ENCODE measurements at places on chromosomes 13 and 19. TPM values are rescaled to one million over a fixed set of nuclear protein-coding genes. Genes with fewer than 3 reads are reported as not detected.
A peak's percentile ranks its signal among the peaks of the same experiment; 100 is the strongest.

DNA sequence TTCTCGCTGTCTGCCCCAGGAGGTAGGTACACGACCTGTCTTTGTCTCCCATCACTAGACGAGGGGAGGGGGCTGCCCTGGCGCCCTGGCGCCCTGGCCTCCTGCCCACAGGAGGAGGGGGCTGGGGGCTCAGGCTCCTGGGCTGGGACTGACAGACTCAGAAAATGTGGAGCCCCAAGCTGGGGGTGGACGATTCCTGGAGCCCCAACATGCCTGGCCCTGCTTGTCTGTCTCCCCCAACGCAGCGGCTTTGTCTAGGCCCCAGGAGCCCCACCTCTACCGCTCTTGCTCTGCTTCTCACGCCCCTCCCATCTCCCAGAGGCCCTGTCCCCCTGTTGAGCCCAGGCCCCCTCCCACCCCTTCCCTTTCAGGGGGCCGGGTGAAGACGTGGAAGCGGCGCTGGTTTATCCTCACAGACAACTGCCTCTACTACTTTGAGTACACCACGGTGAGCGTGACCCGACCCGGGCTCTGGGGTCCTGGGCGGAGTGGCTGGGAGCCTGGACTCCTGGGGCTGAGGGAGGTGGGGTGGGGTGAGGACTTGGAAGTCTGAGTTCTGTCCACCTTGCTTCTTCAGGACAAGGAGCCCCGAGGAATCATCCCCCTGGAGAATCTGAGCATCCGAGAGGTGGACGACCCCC lies 8.6 kb downstream of the CYTH2 start:
- no peak overlapping the region for H3K27ac ChIP-seq
- no peak for DNase-seq
- H3K36me3 ChIP-seq, result peaks cover 40% of the 10 kb centered on the region
- no peak overlapping the region for H3K4me3 ChIP-seq

- H3K27ac ChIP-seq, result no peak overlapping the region
- peaks cover 20% of the 10 kb centered on the region for H3K27me3 ChIP-seq
- H3K36me3 ChIP-seq, result no peaks in the 10 kb centered on the region
- peaks cover 54% of the 10 kb centered on the region for H3K4me1 ChIP-seq
Measured at GRCh38 chr19:29664753-29665214, 477 bp upstream of the PLEKHF1 start.

- no peak overlapping the region for H3K27ac ChIP-seq
- no peak overlapping the region for H3K4me3 ChIP-seq
- no peaks in the 10 kb centered on the region for H3K27me3 ChIP-seq
- no peaks in the 10 kb centered on the region for H3K36me3 ChIP-seq
Measured at GRCh38 chr19:7104747-7105447, 35.4 kb downstream of the ZNF557 start.

The SLC25A23 gene
- 16.5 TPM for total RNA-seq

GRCh38 chr13:111879719-111880118 lies 187.2 kb upstream of the SOX1 start:
- no peak overlapping the region for H3K27ac ChIP-seq
- no peaks in the 10 kb centered on the region for H3K4me1 ChIP-seq
- no peaks in the 10 kb centered on the region for H3K27me3 ChIP-seq
- no peak overlapping the region for H3K4me3 ChIP-seq
- H3K36me3 ChIP-seq, result no peaks in the 10 kb centered on the region
- no peak for DNase-seq

The ADM5 gene
- 1.1 TPM for total RNA-seq

GRCh38 chr13:25179011-25179410 lies 6.9 kb upstream of the AMER2 start:
- no peak for DNase-seq
- no peak overlapping the region for H3K4me3 ChIP-seq
- H3K36me3 ChIP-seq, result no peaks in the 10 kb centered on the region
- no peaks in the 10 kb centered on the region for H3K27me3 ChIP-seq

The GRIK5 gene
- total RNA-seq, result not detected

The TNFSF9 gene
- 1.0 TPM for total RNA-seq

GRCh38 chr19:3761382-3762129 lies at the start of gene APBA3:
TSS of gene APBA3 (minus strand) at chr19:3761692. CDS start at chr19:3760264, 1,428 bp downstream.
- no peaks in the 10 kb centered on the region for H3K27me3 ChIP-seq
- DNase-seq, result peak; percentile 86
- peaks cover 17% of the 10 kb centered on the region for H3K36me3 ChIP-seq
- peak within 1 kb of the TSS; percentile 95 for H3K27ac ChIP-seq

- no peaks in the 10 kb centered on the region for H3K27me3 ChIP-seq
- peak overlapping the region; percentile 81 for H3K27ac ChIP-seq
- H3K4me3 ChIP-seq, result peak overlapping the region; percentile 89
- peak; percentile 7 for DNase-seq
Measured at GRCh38 chr19:29211562-29212355, 1.2 kb downstream of the UQCRFS1 start.

DNA sequence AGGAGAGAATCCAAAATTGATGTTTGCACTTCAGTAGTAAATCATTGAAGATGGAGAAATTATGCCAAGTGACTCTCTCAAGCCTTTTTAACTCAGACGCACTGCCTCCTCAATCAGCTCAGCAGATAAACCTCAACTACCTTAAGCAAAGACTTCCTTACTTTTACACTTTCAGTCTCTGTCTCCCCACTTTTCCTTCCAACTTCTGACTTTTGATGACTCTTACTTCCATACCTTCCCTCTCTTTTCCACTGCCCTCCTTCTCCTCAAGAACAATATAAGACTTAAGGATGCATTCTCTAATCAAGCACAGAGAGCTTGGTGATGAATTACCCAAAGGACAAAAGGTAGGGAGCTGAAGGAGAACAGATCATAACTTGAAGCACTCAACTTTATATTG lies 4.8 kb upstream of the DACH1 start:
- H3K27ac ChIP-seq, result no peak overlapping the region
- DNase-seq, result no peak
- H3K4me3 ChIP-seq, result no peak overlapping the region
- no peaks in the 10 kb centered on the region for H3K36me3 ChIP-seq
- H3K4me1 ChIP-seq, result 0 out of 2 replicates have a peak, but pooled peaks cover 4% of the 10 kb centered on the region

DNA sequence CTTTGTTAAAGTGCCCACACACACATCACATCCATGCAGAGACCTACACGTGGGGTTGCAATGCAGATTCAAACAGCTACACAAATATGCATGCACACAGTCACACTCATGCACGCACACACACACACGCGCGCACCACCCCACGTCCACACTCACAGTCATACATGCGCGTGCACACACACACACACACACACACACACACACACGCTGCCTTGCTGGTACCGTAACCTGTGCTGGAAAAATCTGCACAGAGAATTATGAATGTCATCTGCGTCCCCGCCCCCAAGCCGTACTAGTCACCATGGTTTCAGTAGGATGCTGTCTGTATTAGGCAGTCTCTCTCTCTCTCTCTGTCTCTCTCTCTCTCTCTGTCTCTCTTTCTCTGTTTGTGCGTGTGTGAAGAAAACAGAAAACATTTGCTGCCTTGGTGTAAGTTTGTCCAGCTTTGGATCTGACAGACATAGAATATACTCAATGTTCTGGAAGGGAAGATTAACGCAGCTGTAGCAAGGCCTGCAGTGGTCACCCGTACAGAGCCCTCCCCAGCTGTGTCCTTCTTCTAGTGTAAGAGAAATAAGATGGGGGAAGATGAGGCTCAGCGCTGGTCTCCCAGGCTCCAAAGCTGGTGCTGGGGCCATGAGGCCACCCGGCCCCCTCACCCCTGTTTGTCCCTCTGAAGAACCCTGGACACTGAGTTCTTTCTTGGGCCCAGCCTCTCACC lies 26.4 kb upstream of the DPP9 start:
- no peak overlapping the region for H3K27ac ChIP-seq
- H3K4me1 ChIP-seq, result peaks cover 10% of the 10 kb centered on the region
- H3K27me3 ChIP-seq, result no peaks in the 10 kb centered on the region
- H3K36me3 ChIP-seq, result no peaks in the 10 kb centered on the region
- no peak for DNase-seq

GRCh38 chr13:66353664-66354063 lies 876.5 kb downstream of the PCDH9 start:
- H3K4me1 ChIP-seq, result no peaks in the 10 kb centered on the region
- H3K27ac ChIP-seq, result no peak overlapping the region
- DNase-seq, result no peak
- H3K27me3 ChIP-seq, result no peaks in the 10 kb centered on the region
- no peak overlapping the region for H3K4me3 ChIP-seq

The VSIG10L gene
- 1.8 TPM for total RNA-seq

The BABAM1 gene
- 70.0 TPM for total RNA-seq

GRCh38 chr19:7502552-7502951 lies 13.4 kb upstream of the ZNF358 start:
- DNase-seq, result no peak
- peaks cover 8% of the 10 kb centered on the region for H3K4me1 ChIP-seq
- no peak overlapping the region for H3K4me3 ChIP-seq
- H3K27me3 ChIP-seq, result no peaks in the 10 kb centered on the region
- H3K27ac ChIP-seq, result no peak overlapping the region
- no peaks in the 10 kb centered on the region for H3K36me3 ChIP-seq

DNA sequence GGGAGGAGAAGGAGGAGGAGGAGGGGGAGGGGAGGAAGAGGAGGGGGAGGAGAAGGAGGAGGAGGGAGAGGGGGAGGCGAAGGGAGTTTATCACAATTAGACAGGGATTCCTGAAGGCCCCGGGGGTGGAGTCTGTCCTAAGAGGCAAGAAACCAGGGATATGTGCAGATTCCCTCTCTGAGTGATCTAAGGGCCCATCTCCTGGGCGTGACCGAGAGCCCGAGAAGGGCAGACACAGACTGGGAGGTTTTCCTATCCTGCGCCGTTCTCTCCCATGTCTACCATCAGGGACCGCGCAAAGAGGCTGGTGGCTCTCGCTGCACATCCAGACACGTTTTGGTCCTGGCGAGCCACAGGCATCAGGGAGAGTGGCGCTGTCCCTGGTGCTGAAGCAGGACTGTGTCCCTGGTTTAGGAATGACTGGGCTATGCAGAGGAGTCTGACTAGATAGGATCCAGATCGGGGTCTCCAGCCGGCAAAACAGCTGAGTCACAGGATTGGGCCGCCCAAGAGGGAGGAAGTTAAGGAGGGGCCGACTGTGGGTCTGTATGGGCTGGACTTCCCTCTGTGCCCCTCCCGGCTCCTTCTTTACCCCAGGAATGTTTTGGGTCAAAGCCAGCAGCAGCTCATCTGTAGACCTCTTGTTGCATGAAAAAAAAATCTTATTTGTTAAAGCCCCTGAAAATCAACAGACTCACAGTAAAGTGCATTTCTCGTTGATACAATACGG lies 17.9 kb upstream of the ZNF175 start:
- H3K36me3 ChIP-seq, result no peaks in the 10 kb centered on the region
- H3K27ac ChIP-seq, result no peak overlapping the region
- no peak overlapping the region for H3K4me3 ChIP-seq
- DNase-seq, result peak; percentile 39

GRCh38 chr19:30064771-30065494 lies 122.9 kb downstream of the URI1 start:
- H3K4me3 ChIP-seq, result no peak overlapping the region
- no peak for DNase-seq
- H3K4me1 ChIP-seq, result peaks cover 18% of the 10 kb centered on the region
- no peak overlapping the region for H3K27ac ChIP-seq
- no peaks in the 10 kb centered on the region for H3K36me3 ChIP-seq

The KIR3DL2 gene
- total RNA-seq, result not detected

DNA sequence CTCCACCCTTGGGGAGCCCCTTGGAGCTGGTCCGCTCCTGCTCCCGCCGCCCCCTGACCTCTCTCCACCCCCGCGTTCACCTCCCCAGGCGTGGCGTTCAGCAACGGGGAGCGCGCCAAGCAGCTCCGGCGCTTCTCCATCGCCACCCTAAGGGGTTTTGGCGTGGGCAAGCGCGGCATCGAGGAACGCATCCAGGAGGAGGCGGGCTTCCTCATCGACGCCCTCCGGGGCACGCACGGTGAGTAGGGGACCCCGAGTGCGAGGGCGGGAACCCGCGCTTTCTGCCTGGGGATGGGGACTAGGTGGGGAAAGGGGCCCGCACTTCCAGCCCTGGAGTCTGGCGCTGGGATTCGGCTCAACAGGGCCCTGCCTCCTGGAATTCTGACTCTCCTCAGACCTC lies 1.7 kb downstream of the CYP2A13 start:
- no peak overlapping the region for H3K4me3 ChIP-seq
- DNase-seq, result no peak
- peaks cover 19% of the 10 kb centered on the region for H3K27me3 ChIP-seq
- H3K36me3 ChIP-seq, result no peaks in the 10 kb centered on the region
- H3K4me1 ChIP-seq, result no peaks in the 10 kb centered on the region
- H3K27ac ChIP-seq, result no peak overlapping the region

The CYP2S1 gene
- total RNA-seq, result 0.09 TPM

The SYT5 gene
- total RNA-seq, result not detected

The ZNF256 gene
- 6.7 TPM for total RNA-seq

GRCh38 chr13:113616991-113617749 lies 32.6 kb downstream of the TFDP1 start:
- H3K4me3 ChIP-seq, result no peak overlapping the region
- peaks cover 16% of the 10 kb centered on the region for H3K4me1 ChIP-seq
- DNase-seq, result no peak
- peaks cover 41% of the 10 kb centered on the region for H3K36me3 ChIP-seq
- no peak overlapping the region for H3K27ac ChIP-seq

GRCh38 chr19:43596842-43597461 lies 557 bp downstream of the ZNF576 start:
- peak overlapping the region; percentile 69 for H3K4me3 ChIP-seq
- peaks cover 19% of the 10 kb centered on the region for H3K4me1 ChIP-seq
- DNase-seq, result no peak
- H3K27ac ChIP-seq, result peak overlapping the region; percentile 94

Data from HepG2 (cell line).